T follicular helper cell (primary cell): ENCODE measurements at places on chromosomes 5 and 9.

DNA sequence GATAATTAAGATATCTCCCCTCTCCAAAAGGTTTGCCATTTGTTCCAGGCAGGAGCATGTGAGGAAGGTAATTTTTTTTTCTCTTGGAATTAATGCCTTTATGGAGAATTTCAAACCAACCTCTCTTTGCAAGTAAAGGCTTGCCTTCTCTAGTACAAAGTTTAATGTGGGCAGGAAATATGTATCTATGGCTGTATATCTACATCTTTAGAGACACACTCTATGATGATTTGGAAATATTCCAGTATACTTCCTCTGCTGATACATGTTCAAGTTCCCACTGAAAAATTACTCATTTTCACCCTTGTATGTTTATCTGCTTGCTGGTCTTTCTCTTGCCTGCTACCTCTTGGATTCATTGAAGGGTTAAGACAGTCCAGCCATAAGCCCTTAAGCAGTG lies 83.5 kb upstream of the SEMA6A start:
- no peak for DNase-seq

GRCh38 chr5:18920966-18921365 lies 1067.0 kb downstream of the CDH18 start:
- DNase-seq = no peak

DNA sequence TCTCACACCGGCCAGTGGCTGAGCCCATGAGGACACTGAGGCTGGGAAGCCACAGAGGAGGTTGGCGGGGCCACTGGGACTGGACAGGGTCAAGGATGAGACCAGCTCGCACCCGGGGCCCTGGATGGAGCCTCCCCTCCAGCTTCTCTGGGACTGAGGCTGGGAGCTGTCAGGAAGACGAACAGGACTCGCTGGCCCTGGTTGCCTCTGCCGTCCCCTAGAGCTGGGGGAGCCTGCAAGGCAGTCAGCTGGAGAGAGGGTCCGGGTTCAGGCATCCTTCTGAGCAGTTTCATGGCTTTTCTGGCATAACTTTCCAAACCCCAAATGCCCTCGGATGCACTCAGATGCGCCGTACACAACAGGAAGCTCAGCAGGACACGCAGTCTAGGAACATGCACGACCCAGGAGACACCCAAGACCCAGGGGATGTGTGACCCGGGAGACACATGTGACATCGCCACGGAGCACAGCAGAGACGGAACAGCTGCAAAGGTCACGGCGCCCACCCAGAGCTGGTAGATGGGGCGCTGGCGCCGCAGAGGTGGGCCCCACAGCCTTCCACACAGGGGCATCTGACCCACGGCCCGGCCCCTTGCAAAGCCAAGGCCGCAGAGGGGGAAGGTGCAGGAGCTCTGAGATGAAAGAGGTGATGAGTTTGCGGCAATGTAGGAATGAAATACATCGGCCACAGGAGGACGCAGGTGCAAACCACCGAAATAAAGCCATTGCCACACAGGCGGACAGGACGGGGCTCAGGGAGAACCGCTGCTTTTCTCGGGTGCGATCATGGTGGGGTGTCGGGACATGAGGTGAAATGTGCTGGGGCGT lies 17.1 kb downstream of the TPPP start:
- DNase-seq = no peak

DNA sequence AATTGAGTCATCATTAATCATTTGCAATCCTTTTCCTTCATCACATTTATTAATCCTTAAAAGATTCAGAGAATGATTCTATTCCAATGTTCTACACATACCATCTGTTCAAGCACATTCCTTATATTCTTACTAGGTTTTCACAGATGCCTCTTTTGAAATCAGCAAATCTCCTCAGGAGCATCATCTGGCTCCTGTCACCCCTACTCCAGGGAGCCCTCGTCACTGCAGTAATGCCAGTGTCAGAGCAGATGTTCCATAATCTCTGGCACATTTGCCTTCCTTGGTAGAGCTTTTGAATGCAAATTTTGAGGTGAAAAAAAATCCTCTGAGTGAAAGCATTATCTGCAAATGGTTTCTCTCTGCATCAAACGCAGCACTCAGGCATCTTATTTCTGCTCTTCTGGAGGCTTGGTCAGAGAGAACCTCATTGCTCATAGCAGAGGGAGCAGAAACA lies 7.6 kb upstream of the KCNV2 start:
- no peak for DNase-seq

DNA sequence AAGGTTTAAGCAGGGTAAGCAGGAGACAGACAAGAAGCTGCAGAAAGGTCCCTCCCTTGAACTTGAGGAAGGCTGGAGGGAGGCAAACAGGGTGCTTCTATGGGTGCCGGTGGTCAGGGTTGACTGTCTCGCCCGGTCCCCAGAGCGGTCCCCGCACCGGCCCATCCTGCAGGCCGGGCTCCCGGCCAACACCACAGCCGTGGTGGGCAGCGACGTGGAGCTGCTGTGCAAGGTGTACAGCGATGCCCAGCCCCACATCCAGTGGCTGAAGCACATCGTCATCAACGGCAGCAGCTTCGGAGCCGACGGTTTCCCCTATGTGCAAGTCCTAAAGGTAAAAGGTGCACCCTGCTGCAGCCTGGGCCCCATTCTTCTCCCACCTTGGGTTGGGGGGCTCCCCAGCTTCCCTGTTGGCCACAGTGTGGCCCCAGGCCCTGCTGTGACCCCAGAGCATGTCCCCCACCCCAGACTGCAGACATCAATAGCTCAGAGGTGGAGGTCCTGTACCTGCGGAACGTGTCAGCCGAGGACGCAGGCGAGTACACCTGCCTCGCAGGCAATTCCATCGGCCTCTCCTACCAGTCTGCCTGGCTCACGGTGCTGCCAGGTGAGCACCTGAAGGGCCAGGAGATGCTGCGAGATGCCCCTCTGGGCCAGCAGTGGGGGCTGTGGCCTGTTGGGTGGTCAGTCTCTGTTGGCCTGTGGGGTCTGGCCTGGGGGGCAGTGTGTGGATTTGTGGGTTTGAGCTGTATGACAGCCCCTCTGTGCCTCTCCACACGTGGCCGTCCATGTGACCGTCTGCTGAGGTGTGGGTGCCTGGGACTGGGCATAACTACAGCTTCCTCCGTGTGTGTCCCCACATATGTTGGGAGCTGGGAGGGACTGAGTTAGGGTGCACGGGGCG lies 5.7 kb downstream of the FGFR4 start:
- no peak for DNase-seq
